Hematopoietic multipotent progenitor cell treated with erythropoietin and hydrocortisone succinate and interleukin-3 and kit ligand, for 4 days (in vitro differentiated cells): ENCODE measurements at places on chromosomes 5 and 9.

DNA sequence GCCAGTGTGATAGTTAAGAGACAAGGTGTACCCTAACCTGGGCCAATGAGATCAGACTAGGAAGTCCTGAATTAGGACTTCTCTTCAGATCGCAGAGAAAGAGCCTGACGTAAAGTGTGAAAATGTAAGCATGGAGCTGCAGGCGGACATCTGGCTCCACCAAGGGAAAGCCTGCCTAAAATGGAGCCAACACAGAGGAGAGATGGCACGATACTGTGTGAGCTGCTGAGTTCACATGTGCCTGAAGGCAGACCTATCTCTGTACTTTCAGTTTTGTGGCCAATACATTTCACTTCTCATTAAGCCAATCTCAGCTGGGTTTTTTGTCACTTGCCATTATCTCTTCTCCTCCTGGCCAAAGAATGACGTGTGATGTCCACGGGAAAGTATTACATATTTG lies 210.5 kb downstream of the ELAVL2 start:
- no peak for DNase-seq

DNA sequence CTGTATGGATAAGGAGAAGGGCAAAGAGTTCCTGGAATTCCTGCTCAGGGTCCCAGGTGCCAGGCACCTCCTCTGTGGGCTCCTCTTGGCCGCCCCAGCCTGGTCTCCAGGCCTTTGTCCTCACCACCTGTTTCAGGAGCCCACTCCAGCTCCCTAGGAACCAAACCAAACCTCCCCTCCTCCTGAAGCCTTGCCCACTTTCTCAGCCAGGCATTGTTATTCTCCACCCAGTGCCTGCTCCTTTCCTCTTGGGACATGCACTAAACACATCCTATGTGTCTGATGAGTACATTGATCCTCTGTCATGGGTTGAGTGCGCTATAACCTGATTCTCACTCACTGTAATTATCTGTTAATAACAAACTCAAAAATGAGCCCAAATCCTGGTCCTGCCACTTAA lies 189.8 kb downstream of the SPOCK1 start:
- no peak for DNase-seq

DNA sequence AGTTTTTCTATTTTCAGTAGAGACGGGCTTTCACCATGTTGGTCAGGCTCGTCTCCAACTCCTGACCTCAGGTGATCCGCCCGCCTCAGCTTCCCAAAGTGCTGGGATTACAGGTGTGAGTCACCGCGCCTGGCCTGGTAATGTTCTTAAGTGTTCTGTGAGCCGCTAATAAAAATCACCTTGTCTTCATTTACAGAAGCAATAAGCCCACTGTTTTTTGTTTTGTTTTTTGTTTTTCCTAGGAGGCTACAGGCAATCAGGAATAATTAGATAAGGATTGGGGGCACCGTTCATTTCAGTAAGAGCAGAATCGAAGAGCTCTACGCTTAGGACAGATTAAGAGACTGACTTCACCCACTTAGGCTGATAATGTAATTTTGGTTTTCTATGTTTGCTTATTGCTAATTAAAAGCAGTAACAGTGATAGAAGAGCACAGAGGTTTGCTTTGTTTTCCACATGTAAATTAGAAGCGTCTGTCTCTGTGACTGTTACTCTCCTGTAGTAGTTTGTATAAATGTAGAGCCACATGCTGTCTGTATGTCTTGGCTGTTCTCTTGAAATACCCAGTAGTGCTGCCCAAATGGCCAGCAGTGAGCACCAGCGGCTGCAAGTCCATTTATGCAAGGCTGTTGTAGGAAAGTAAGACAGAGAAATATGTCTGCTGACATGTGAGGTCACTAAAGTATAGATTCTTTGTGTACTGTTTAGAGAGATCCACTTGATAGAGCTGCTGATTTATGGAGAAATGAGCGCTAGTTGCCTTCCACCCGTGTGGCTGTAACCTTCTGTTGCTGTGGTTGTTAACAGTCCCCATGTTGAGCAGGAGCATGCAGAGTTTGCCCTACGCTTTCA lies 30.5 kb downstream of the TRIO start:
- DNase-seq: no peak

DNA sequence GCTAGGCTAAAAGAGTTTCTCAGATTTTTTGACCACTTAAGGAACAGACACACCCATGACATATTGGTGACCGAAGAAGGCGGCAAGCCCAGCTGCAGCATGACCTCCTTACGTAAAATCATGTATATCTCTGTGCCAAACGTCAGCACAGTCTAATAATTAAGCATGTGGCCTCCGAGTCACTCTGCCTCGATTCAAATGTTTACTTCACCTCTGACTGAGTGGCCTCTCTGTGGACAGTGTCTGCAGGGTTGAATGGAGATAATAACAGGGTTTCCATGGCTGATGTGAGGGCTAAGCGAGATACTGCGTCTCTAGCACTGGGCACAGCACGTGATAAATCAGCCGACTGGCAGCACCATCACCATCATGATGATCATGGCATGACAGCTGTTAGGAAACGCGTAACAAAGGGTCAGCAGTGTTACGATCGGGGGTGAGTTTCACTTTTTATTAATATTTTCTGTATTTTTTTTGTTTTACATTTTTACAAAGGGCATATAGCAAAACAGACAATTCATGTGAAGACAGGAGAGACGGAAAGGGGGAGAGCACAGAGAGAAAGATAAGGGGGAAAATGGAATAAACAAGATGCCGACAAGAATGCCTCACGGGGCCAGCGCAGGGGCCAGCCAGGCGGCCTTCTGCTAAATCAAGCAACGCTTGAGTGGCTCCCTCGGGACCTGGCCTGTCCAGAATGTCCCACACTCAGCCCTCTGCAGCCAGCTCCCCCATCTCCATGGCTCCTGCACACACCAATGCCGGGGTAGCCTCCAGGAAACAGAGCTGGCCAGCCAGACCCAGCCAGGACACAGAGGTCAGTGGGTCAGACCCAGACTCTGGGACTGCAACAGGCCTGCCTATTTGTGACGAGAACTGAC lies 60.3 kb downstream of the ADAMTS2 start:
- no peak for DNase-seq

GRCh38 chr9:115103746-115104477 lies 14.0 kb downstream of the TNC start:
- no peak for DNase-seq

GRCh38 chr5:137507150-137507549 lies 8.0 kb upstream of the SPOCK1 start:
- no peak for DNase-seq

GRCh38 chr5:90144625-90145327 lies 264.8 kb downstream of the CETN3 start:
- no peak for DNase-seq

DNA sequence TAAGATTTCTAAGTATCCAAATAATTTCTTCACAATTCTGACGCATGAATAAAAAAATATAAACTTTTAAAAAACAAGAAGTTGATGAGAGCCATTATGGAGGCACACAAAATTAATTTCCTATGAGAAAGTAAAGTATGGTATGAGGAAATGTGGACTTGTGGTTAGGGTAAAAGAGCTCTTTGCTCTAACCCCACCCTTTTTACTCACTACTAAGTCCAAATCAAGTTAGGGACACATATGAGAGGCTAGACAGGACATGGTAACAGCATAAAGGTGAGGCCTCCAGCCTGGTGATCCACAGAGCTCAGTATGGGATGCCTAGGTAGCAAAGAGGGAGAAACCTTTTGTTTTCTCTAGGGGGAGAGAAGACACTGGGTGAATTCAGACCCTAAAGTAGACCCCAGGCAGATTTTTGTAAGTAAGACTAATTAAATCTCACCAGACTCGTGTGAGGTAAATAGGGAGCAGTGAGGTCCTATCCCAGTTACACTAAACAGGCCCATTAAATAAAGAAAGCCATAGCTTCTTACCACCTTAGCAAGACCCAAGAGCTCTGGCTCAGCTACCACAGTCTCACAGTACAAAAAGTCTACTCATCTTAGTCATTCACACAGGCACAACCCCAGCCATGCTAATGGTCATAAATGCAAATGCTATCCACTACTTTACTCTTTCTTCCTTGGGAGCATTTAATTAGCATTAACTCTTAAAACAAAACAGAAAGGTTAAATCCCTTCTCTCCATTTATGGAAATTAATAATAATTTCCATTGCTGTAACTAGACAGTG lies 42.6 kb downstream of the MLLT3 start:
- DNase-seq: peak; percentile 43

- peak; percentile 54 for DNase-seq
Observed at GRCh38 chr5:171122372-171122771, 186.7 kb upstream of the TLX3 start.

- DNase-seq: no peak
Observed at GRCh38 chr5:139851558-139851957, 56.0 kb downstream of the PSD2 start.

DNA sequence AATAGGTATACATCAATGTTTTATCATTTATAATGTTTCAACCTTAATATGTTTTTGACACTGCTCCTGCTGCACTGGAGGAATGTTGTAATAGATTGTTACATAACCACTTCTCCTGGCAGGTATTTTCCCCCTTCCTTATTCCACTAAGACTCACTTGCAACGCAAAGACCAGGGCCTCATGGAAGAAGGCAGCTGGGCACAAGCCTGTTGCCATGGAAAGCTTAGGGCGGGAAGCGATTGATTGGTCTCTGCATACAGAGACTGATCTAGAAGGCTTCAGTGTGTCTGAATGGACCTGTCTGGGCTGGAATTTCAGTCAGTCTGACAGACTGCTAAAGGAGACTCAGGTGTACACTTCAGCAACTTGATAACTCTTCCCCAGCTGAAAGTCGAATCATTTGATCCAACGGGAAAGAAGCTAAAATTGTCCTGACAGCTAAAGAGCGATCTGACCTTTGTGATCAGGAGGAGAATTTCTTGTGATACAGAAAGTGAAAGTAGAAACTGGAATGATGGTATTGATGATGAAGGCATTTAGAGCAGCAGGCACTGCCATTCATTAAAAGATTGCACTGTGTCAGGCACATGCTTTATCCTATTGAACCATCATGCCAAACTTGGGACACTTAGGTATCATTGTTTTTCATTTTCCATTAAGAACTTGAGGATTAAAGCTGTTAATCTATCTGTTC lies 65.1 kb downstream of the GRIA1 start:
- no peak for DNase-seq
